Thymus (tissue), 14 donors: ENCODE measurements at places on chromosomes 2 and 18. TPM values are rescaled to one million over a fixed set of nuclear protein-coding genes. Genes with fewer than 3 reads are reported as not detected.
A peak's percentile ranks its signal among the peaks of the same experiment; 100 is the strongest.

GRCh38 chr2:122193622-122194021 is 438.2 kb downstream of the TSN start:
- no peak overlapping the region for H3K4me3 ChIP-seq
- H3K27me3 ChIP-seq: no peaks in the 10 kb centered on the region
- H3K27ac ChIP-seq: no peak overlapping the region
- no peaks in the 10 kb centered on the region for H3K36me3 ChIP-seq
- H3K4me1 ChIP-seq: no peaks in the 10 kb centered on the region

Gene ABCG8
- polyA plus RNA-seq: 0.05 TPM

Gene DAW1
- polyA plus RNA-seq: 0.34 TPM

DNA sequence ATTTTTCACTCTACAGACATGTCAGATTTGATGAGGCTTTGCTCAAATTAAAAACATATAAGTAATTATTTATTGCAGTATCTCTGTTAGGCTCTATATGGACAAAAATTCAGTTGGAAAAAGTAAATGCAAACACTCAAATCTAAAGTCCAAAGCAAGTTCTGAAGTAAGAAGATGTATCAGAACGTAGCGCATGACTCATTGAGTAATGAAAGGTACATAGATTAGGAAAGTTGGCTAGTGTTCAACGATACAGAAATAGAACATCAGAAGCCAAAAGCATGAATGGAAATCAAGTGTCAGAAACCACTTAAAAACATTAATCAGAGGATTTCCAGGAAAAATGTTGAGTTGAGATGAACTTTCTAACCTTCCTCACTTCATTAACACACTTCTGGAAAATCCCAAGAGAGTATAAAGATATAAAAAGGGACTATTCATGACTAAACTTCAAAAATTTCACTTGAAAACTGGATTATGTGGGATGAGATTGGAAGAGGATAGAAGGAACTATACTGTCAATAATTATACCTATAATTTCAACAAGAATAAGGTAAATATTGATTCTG is 494.1 kb downstream of the LRRTM4 start:
- H3K4me3 ChIP-seq: no peak overlapping the region
- no peak for DNase-seq
- no peaks in the 10 kb centered on the region for H3K4me1 ChIP-seq
- no peaks in the 10 kb centered on the region for H3K27me3 ChIP-seq
- no peak overlapping the region for H3K27ac ChIP-seq

DNA sequence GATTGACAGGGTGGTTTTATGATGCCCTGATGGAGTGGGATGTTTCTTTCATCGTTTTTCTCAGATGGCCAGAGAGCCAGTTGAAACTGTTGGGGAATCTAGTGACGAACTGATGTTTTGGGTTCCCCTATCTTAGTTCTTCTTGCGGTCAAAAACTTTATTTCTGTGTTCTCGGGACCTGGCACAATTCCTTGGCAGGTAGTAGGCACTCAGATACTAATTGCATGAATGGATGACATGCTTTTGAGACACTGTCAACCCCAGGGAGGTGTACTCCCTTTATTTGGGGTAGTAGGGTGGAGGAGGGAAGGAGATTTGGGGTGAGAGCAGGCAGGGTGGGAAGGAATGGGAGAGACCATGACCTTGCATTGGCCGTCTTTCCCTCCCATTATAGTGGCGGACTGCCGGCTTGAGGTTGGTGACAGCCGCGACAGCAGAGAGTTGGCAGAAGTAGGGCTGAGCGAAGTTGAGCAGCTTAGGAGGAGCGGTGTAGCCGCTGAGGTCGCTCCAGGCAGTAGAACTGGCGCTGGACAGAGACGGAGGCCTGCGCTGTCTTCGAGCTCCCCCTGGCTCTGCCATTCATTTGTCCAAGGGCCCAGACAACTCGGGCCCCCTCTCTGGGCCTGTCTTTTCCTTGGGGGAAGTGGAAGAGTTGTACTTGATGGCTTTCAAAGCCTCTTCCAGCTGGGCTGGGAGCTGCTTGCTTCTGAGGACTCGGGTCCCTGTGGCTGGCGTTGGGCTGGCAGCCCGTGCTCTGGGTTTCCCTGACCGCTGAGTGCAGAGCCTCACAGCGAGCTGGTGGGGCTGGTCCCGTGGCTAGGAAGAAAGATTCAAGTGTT is 2.6 kb downstream of the TET3 start:
- H3K4me1 ChIP-seq: peaks cover 46% of the 10 kb centered on the region
- no peak for DNase-seq
- no peak overlapping the region for H3K27ac ChIP-seq
- H3K4me3 ChIP-seq: peak overlapping the region; percentile 79

GRCh38 chr2:242085941-242086621 is 216.6 kb downstream of the RTP5 start:
- H3K36me3 ChIP-seq: no peaks in the 10 kb centered on the region
- no peak for DNase-seq
- H3K27me3 ChIP-seq: peaks cover 12% of the 10 kb centered on the region
- peaks cover 8% of the 10 kb centered on the region for H3K4me1 ChIP-seq
- no peak overlapping the region for H3K27ac ChIP-seq

DNA sequence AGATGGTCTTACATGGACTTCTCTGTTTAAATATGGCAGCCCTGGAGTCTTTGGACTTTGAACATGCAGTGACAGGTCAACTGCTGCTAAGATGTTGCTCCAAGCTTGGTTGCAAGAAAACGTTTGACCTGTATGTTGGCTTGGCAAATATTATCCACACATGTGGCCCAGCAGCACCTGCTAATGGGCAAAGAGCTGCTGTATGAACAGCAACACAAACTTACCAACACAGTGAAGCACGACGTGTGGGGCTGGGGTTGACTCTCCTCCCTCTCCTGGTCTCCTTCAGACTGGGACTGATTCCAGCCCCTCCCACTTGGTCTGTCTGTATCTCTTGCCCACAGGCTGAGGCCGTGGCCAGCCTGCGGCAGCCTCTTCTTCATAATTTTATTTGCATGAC is 3.8 kb downstream of the KCNE4 start:
- no peak for DNase-seq
- H3K27ac ChIP-seq: no peak overlapping the region
- H3K36me3 ChIP-seq: no peaks in the 10 kb centered on the region
- H3K27me3 ChIP-seq: no peaks in the 10 kb centered on the region
- H3K4me3 ChIP-seq: no peak overlapping the region
